Endodermal cell (in vitro differentiated cells): ENCODE measurements at places on chromosomes 12 and 14. TPM values are rescaled to one million over a fixed set of nuclear protein-coding genes. Genes with fewer than 3 reads are reported as not detected.

DNA sequence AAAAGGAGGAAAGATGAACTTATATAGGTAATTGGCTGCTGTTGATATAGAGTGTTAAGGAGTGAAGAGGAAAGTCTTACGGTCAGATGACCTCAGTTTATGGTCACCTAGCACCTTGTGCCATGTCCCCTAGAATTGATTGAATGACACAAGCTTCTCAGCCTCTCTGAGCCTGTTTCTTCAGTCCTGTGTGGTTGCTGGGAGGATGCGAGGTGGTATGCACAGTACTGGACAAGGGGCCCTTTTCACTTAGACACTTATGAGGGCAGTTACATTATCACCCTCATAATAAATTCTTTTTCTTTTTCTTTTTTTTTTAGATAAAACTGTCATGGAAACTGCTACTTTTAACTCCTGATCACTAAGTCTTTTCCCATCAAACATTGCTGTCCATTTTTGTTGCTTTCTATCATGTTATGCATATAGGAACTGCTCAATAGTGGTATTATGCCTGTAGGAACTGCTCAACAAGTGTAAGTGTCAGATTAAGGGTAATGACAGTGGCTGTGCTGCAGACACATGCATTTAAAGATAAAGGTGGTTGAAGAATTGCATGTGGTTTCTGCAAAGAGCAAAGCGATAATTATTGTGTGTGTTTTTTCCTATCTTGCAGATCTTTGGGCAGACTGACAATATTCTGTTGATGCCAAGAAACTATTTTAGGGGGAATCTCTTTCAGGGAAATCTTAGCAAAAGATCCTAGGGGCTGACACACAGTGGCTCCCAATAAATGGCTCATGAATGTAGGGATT lies 11.6 kb downstream of the ANO6 start:
- no peak overlapping the region for H3K27ac ChIP-seq
- no peak for DNase-seq
- no peaks in the 10 kb centered on the region for H3K4me1 ChIP-seq
- H3K4me3 ChIP-seq: no peak overlapping the region

AP1G2 gene
- total RNA-seq: 184 to 211 TPM (median 209 TPM) in 3 replicates

- no peak overlapping the region for H3K27ac ChIP-seq
- H3K4me3 ChIP-seq: no peak overlapping the region
- H3K27me3 ChIP-seq: no peaks in the 10 kb centered on the region
- no peaks in the 10 kb centered on the region for H3K4me1 ChIP-seq
- no peak for DNase-seq
Measured at GRCh38 chr12:117409286-117409685, 47.9 kb upstream of the NOS1 start.

DNA sequence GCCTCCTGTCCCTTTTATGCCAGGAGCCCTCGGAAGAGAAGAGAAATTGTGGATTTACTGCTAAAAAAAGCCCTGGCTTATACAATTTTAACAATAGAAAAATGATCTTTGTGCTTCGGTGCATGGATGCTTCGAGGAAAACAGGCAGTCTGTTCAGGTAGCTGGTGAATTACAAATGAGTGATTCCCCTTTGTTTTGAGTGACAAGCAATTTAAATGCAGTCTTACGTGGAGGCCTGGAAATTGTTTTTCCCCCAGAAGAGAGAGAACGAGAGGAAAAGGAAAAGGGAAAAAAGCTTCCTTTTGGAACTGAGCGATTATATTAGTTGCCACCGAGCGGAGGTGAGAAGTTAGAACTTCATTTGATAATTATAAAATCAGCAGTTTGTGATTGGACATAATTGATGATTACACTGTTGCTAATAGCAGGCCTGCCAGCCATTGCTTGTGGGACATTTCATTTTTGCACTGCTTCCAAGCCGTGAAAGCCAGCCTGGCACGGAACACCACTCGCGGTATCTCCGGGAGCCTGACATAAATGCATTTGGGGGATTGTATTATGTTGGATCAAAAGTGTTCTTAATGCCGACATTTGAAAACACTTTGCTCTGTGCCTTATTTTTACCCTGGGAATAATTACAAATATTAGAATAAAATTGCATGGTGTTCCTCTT lies 117.7 kb downstream of the PHETA1 start:
- no peaks in the 10 kb centered on the region for H3K4me1 ChIP-seq
- no peak for DNase-seq
- H3K27me3 ChIP-seq: no peaks in the 10 kb centered on the region
- peak overlapping the region; percentile 21 for H3K27ac ChIP-seq
- H3K4me3 ChIP-seq: no peak overlapping the region

- H3K4me3 ChIP-seq: no peak overlapping the region
- H3K4me1 ChIP-seq: no peaks in the 10 kb centered on the region
- DNase-seq: no peak
Measured at GRCh38 chr14:35438910-35439713, 34.6 kb upstream of the NFKBIA start.

SERPINA10 gene
- total RNA-seq: not detected in 2 replicates

- no peak overlapping the region for H3K4me3 ChIP-seq
- no peaks in the 10 kb centered on the region for H3K36me3 ChIP-seq
- H3K4me1 ChIP-seq: no peaks in the 10 kb centered on the region
Measured at GRCh38 chr14:95274279-95274678, 45.4 kb downstream of the CLMN start.

LRP1 gene
- 74.5 to 154 TPM (median 79.0 TPM) in 3 replicates for total RNA-seq

- no peaks in the 10 kb centered on the region for H3K27me3 ChIP-seq
- no peak for DNase-seq
- no peaks in the 10 kb centered on the region for H3K36me3 ChIP-seq
- H3K4me1 ChIP-seq: no peaks in the 10 kb centered on the region
- no peak overlapping the region for H3K27ac ChIP-seq
- no peak overlapping the region for H3K4me3 ChIP-seq
Measured at GRCh38 chr14:89723930-89724627, 230.5 kb downstream of the EFCAB11 start.

DNA sequence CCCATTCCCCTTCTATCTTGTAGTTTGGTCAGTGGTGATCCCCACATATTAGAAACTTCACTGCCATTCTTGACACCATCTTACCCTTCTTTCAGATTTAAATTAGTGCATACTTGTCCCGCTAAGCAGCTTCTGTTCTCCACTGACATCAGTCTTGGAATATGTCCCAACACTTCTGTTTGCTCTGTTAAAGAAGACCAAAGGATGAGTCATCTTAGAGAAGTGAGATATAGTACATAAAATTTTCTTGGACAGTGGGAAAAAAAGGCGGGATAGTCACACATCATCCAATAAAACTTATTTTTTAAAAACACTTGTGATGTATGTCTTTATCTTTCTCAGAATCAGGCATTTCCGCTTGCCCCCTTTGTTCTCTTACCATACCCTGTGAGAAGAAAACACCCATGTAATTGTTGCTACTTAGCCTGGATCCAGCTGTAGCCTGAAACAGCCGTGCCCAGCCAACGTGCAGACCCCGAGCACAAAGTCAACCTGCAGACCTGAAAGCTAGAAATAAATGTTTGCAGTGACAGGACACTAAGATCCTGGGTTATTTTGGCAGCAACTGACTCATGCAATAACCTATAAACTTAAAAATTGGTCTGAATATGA lies 100.1 kb upstream of the PDE3A start:
- DNase-seq: no peak
- H3K4me1 ChIP-seq: peaks cover 6% of the 10 kb centered on the region
- H3K27me3 ChIP-seq: no peaks in the 10 kb centered on the region
- H3K27ac ChIP-seq: no peak overlapping the region

DLST gene
- total RNA-seq: 119 and 120 TPM in 2 replicates

DNA sequence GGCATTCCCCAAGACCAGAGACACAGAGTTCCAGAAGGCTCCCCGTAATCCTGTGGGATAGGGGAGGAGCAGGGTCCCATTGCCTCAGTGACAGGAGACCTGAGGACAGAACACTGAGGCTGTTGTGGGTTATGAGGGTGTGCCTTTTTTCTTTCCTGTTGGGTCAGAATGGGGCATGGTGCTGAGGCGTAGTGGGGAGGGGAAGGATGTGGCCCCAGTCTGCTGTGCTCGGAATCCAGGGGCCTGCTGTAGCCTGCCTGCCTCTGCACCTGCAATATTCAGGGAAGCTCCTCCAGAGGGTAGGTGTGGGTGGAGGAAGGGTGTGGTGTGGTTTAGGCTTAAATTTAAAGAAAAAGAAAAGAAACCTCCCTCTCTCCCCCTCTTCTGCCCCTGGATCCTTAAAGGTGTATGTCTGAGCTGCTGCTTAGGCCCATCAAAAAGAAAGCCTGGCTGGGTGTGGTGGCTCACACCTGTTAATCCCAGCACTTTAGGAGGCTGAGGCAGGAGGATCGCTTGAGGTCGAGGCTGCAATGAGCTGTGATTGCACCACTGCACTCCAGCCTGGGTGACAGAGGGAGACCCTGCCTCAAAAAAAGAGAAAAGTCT lies 18.7 kb downstream of the PLEKHG3 start:
- H3K27ac ChIP-seq: no peak overlapping the region
- H3K4me3 ChIP-seq: no peak overlapping the region
- peaks cover 34% of the 10 kb centered on the region for H3K4me1 ChIP-seq
- H3K27me3 ChIP-seq: no peaks in the 10 kb centered on the region

- H3K27me3 ChIP-seq: no peaks in the 10 kb centered on the region
- DNase-seq: no peak
- no peaks in the 10 kb centered on the region for H3K36me3 ChIP-seq
- no peak overlapping the region for H3K27ac ChIP-seq
- H3K4me1 ChIP-seq: no peaks in the 10 kb centered on the region
Measured at GRCh38 chr12:44031472-44032185, 195.7 kb downstream of the TMEM117 start.

DNA sequence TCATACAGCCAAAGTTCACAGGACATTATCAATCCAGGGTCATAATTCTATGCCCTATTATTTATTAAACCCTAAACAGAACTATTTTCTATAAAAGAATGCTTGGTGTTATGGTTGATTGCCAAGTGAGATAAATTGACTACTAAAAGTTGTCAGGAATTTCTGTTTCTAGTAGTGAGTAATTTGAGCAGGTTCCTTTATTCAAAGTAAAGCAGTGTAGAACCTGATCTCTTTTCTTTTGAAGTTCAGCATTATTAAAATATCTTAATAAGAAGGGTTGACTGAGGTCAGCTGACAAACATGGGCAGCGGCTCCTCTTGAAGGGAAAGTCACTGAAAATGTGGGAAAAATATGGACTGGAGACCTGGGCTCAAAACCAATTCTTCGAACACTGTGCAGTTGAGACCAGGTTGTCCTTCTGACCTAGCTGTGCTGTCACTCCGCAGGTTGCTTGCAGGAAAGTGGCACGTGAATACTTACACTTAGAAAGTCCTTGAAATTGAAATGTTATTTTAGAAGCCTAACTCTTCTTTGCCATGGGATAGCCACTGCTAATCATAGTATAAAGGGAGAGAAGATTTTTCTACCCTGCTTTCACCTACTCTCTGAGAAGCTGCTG lies 141.0 kb downstream of the RASSF9 start:
- DNase-seq: no peak
- H3K27ac ChIP-seq: no peak overlapping the region
- no peaks in the 10 kb centered on the region for H3K27me3 ChIP-seq
- no peaks in the 10 kb centered on the region for H3K36me3 ChIP-seq

LYZ gene
- 0.20 TPM in 1 of 2 replicates, not detected in the other for total RNA-seq

HOXC12 gene
- total RNA-seq: not detected in 3 replicates

DNA sequence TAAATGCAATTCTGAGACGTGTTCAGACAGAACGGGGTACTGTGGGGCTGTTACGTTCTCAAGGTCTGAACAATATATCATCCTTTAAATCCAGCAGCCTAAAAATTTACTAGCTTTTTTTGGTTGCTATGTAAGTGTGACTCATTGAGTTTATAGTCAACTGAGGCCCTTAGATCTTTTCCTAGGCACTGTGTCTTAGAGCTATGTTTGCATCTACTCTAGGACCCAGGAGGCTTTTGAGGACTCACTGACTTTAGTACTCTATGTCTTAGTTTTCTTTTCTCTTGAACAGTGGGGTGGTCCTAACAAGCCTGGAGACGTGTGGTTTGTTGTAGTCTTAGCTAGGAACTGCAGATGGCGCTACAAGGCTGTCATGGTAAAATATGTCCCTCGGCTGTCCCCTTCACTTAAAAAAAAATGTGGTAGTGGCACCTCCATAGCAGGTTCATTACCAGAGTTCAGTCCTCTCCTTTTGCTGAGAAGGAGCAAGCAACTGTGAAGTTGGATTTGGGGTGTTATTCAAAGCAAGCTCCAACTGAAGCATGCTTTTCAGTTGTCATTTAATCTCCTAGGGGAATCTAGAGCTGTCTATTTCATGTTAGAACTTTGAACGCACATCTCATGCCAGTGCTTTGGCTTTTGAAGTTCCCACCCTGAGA lies 8.7 kb upstream of the SPATS2 start:
- H3K4me3 ChIP-seq: no peak overlapping the region
- no peaks in the 10 kb centered on the region for H3K4me1 ChIP-seq
- DNase-seq: peak; percentile 92
- H3K36me3 ChIP-seq: no peaks in the 10 kb centered on the region
- no peak overlapping the region for H3K27ac ChIP-seq
